ENCODE measurements at places on chromosomes 4 and X.

DNA sequence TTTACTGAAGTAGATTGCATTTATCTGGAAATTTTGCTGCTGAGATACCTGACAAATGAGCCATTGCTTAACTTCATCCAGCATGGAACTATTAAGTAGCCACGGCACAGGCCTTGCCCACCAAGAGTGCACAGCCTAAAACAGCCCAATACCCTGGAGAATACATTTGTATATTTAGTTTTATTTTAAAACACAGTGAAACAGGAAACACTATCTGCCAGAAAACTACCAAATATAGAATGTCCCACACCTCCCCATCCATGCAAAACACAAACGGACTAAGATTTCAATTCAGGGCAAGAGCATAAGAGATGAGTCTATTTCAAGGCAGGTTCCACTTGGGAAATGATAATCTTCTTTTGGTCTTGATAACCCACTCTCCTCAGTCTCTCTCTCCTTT, 57.1 kb downstream of the MAML3 start:
- no peak for DNase-seq

- no peak for DNase-seq
Observed at GRCh38 chrX:17465201-17465600, 90.2 kb downstream of the NHS start.

DNA sequence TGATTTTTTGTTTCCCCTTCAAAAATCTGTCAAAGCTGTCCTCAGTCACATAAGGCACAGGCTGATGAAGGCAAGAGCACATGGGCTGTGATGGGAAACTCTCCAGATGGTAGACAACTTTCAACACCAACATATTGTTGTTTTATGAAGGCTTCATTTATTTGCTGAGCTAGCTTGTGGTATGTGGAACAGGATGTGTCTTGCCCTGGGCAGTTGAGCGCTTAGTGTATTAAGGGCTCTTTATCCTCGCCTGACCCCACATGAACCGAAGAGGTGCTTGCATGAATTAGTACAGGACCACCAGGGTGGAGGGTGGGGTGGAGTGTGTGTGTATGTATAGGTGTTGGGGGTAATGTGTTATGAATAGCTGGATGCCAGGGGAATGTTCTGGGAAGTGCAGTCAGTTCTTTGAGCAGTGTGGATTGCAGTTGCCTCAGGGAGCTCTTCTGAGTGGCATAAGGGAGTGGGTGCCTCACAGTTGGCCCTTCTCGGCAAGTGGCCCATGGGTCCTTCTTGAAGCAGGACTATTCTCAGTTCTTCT, 103.1 kb downstream of the PHEX start:
- no peak for DNase-seq

DNA sequence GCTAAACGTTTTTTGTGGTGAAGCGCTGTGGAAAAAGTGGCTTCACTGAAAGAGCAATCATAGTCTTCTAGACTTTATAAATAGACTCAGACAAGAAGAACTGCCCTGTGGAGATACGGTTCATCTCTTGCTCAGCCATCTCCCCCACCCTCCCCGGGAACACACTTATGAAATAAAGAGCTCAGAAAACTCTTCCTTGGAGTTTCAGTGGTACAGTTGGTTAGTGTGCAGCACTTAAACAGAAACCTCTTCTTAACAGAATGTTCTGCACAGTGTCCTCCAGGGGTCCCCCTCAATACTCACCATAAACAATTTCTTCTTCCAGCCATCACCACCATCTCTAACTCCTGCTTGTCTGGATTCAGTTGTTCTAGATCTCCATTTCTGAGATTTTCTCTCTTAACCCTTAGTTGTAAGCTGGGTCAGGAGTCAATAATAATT, 313.0 kb downstream of the ARHGAP10 start:
- no peak for DNase-seq

DNA sequence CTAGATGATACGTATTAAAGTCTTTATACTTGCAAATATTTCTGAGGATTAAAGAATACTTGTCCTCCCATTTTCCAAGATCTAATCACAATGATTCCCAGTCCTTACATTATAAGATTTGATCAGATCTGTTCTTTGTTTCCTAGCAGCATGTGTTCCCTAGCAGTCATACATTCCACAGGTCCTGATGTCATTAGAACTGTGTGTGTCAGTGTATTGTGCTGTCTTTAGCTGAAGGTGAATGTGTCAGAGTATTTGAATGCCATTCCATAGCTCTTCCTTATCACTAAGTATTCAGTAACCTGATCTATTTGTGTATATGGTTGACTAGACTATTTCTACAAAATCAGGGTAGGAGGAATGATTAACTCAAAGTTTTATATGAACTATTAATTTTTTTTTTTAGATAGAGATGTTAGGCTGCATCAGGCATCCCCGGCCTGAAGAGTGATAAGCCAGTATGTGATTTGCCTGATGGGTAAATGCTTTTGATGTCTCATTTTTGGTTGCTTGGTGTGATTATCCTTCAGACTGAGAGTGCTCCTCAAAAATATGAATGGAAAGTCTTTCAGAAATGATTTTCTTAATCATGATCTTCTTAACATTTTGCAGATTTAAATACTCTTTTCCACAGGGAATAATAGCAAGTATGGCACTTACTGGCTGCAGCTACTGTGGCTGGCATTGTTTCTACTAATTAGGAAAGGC, 4.4 kb downstream of the ADGRL3 start:
- no peak for DNase-seq

DNA sequence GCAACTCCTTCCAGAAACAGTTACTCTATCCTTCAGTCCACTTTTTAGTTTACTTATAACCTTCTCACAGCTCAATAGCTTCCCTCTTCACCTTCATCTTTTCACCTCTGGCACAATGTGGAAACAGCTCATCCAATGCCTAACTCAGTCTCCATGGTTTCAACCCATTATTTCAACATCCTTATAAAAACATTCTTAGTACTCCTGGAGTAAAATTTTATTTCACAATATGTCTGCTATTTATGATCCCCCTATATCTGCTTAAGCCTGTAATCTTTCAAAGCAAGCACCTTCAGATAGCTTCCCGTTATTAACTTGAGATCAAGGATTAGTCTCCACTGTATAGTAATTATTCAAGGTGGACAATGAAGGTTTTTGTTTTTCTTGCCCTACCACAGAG, 156.3 kb downstream of the GASK1B start:
- no peak for DNase-seq

DNA sequence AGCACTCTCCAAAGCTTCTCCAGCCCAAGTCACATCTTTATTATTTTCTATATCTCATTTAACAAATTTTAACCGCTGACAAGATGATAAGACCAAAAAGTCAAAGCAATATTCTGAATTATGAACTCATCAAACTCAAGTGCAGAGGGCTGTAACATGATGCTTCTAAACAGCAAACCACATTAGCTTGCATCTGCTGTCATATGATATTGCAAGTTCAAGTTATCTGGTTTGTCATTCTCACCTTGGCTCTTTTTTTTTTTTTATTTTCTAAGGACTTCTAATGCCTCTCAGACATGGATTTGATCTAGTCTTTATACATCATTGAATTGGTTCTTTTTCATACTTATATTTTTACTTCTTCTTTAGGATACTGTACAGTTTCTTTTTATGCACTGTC, 93.4 kb downstream of the SLC10A7 start:
- no peak for DNase-seq

DNA sequence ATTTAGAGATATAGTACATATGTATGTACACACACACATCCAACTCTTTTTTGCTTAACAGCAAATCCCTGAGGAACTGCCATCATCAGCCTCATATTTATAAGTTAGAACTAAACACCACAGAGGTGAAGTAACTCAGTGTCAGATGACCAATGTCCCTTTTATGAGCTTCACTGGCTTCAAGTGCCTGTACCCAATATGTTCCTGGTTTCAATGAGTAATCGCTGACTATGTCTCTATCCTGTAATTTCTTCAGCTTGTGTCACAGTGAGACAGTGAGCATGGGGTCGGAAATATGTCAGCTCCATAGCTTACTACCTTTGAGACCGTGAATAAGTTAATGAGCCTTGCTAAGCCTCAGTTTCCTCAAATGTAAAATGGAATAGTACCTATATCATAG, 136.2 kb upstream of the RASGEF1B start:
- no peak for DNase-seq

DNA sequence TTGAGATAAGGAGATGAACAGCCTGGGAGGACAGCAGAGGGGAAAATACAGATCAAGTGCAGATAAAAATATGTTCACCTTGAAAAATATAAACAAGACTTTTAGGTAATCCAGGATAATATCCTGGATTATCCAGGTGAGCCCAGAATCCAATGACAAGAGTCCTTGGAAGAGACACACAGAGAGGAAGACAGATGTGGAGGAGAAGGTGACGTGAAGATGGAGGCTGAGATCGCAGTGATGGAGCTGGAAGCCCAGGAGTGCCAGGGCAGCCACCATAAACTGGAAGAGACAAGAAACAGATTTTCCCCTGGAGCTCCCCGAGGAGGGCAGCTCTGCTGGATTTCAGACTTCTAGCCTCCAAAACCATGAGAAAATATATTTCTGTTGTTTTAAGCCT, 230.7 kb downstream of the UNC5C start:
- no peak for DNase-seq
